Temporal lobe (tissue), 4 donors: ENCODE measurements at places on chromosomes 11 and 22. TPM values are rescaled to one million over a fixed set of nuclear protein-coding genes. Genes with fewer than 3 reads are reported as not detected.

The NCF4 gene
- 0.74 TPM for total RNA-seq

The HINFP gene
- total RNA-seq, result 20.2 TPM

The PKDREJ gene
- total RNA-seq, result under 0.01 TPM

The LDLRAD3 gene
- 36.4 TPM for total RNA-seq

The MAJIN gene
- total RNA-seq, result not detected

The CCDC88B gene
- 0.98 TPM for total RNA-seq

The MCAM gene
- 11.3 TPM for total RNA-seq

The GRAP2 gene
- 4.9 TPM for total RNA-seq

The OR51A7 gene
- total RNA-seq, result not detected

The DKK3 gene
- total RNA-seq, result 197 TPM

The GSTT2B gene
- total RNA-seq, result 0.74 TPM

The SLC25A18 gene
- total RNA-seq, result 5.4 TPM

The SMC1B gene
- total RNA-seq, result not detected

The PLXNB2 gene
- total RNA-seq, result 52.4 TPM
